H9 (cell line): ENCODE measurements at places on chromosomes 3 and 15. TPM values are rescaled to one million over a fixed set of nuclear protein-coding genes. Genes with fewer than 3 reads are reported as not detected.

Gene SLC35G2
- 5.4 and 6.6 TPM in 2 replicates for total RNA-seq

Gene C3orf22
- not detected in 2 replicates for total RNA-seq

Gene CYP1A2
- not detected in 2 replicates for total RNA-seq

Gene OSBPL10
- 42.7 and 46.7 TPM in 2 replicates for total RNA-seq

Gene TUSC7
- total RNA-seq = not detected in 2 replicates

Gene CPLX3
- not detected in 2 replicates for total RNA-seq

Gene PSTPIP1
- 1.1 and 1.8 TPM in 2 replicates for total RNA-seq

Gene SLC28A2
- not detected in 2 replicates for total RNA-seq

Gene PXK
- 3.3 and 3.4 TPM in 2 replicates for total RNA-seq

Gene TTLL13
- total RNA-seq = not detected in 2 replicates

Gene FBXW12
- 0.59 and 0.74 TPM in 2 replicates for total RNA-seq

Gene MASP1
- 1.0 and 1.1 TPM in 2 replicates for total RNA-seq

Gene GOLGA6L10
- 2.0 TPM in 2 replicates for total RNA-seq

Gene ATP13A5
- total RNA-seq = not detected in 2 replicates

Gene KLHL24
- 17.2 and 17.7 TPM in 2 replicates for total RNA-seq

Gene KNG1
- not detected in 2 replicates for total RNA-seq

Gene ADGRG7
- not detected in 2 replicates for total RNA-seq

Gene AGBL1
- not detected in 2 replicates for total RNA-seq

Gene DOCK3
- 7.0 and 8.3 TPM in 2 replicates for total RNA-seq

Gene KAT2B
- 5.7 and 6.3 TPM in 2 replicates for total RNA-seq

Gene SAMMSON
- total RNA-seq = not detected in 2 replicates

Gene AADAC
- not detected in 2 replicates for total RNA-seq

Gene LRRIQ4
- 0.26 TPM in 1 of 2 replicates, not detected in the other for total RNA-seq

Gene CFAP100
- total RNA-seq = 0.26 and 0.44 TPM in 2 replicates

Gene PCNP
- total RNA-seq = 209 and 216 TPM in 2 replicates

Gene ISLR
- total RNA-seq = 0.11 and 0.35 TPM in 2 replicates

Gene KBTBD8
- total RNA-seq = 16.7 and 19.4 TPM in 2 replicates

Gene TMCO5A
- total RNA-seq = not detected in 2 replicates

Gene SAMD7
- not detected in 2 replicates for total RNA-seq

Gene ANKDD1A
- 3.7 TPM in 2 replicates for total RNA-seq

Gene TERC
- 12.9 and 14.1 TPM in 2 replicates for total RNA-seq

Gene DNAH12
- total RNA-seq = not detected in 2 replicates

Gene HTR3E
- not detected in 2 replicates for total RNA-seq

Gene SERPINI2
- 0.22 TPM in 1 of 2 replicates, not detected in the other for total RNA-seq

Gene SLC9C1
- total RNA-seq = 0.15 and 0.50 TPM in 2 replicates

Gene SYNM
- total RNA-seq = 1.8 and 1.9 TPM in 2 replicates

Gene SOX14
- total RNA-seq = 0.35 and 0.57 TPM in 2 replicates

Gene DCLK3
- total RNA-seq = 1.4 and 1.6 TPM in 2 replicates

Gene CHDH
- 8.2 and 11.0 TPM in 2 replicates for total RNA-seq

Gene NEK11
- 1.3 and 2.5 TPM in 2 replicates for total RNA-seq

Gene GP9
- total RNA-seq = not detected in 2 replicates
